Motor neuron (in vitro differentiated cells): ENCODE measurements at places on chromosomes 2 and 18.

DNA sequence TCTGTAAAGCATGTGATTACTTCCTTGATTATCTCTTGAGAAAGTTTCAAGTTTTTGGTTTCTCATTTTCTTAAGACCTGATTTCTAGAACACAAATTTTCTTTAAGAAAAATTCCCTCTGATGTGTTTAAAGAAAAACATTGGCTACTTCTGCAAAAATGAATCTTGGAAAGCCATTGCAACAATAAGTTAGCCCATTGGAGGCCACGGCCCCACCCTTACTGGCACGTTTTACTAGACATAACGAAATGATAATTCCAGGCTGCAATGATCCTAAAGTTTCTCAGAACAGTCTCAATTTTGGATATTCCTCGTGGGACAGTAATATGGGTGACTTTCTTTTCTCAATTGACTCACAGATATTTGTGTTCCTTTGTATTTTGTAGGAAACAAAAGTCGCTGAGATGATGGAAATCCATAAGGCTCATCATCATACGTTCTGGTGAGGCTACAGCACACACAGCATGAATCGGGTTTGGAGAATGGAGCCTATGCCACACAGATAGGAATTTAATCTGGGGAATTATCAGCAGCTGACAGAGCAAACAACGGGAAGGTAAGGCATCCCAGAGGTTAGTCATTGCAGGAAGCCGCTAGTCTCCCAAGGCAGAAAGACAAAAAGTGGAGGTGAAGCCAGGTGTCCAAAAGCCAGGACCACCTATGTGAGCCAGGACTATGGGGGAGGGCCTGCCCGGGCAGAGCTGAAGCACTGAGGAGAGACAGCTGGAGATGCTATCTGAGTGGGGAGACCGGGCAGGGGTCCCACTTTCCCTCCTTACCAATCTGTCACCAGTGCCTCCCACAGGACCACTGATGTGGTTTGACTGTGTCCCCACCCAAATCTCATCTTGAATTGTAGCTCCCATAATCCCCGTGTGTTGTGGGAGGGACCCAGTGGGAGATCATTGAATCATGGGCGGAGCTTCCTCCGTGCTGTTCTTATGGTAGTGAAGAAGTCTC lies 35.9 kb downstream of the SOWAHC start:
- no peak for ATAC-seq

DNA sequence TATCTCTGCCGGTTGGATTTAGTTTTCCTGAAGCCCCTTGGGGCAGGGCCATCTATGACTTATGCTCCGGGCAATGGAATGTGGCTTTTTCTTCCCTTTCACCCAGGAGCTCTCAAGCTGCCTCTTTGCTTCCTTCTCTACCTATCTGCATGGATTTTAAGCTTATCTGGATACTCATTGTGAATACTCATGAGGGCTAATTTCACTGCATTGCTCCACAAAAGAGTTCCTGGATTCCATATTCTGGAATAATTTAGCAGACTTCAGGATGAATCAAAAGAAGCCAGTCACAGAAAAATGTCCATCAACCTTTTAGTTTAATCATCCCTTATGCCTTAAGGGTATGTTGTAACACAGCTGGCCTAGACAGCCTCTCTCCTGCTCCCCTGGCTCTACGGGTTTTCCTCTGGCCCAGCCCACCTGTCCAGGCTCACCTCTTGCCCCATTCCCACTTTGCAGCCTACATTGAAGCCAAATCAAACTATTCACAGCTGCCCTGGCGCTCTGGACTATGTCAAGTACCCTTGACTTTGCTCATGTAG lies 122.8 kb upstream of the RMDN2 start:
- peak; percentile 31 for ATAC-seq

- peak; percentile 81 for ATAC-seq
These were observed 14.2 kb downstream of the PMS1 start for GRCh38 chr2:189798312-189799029.

DNA sequence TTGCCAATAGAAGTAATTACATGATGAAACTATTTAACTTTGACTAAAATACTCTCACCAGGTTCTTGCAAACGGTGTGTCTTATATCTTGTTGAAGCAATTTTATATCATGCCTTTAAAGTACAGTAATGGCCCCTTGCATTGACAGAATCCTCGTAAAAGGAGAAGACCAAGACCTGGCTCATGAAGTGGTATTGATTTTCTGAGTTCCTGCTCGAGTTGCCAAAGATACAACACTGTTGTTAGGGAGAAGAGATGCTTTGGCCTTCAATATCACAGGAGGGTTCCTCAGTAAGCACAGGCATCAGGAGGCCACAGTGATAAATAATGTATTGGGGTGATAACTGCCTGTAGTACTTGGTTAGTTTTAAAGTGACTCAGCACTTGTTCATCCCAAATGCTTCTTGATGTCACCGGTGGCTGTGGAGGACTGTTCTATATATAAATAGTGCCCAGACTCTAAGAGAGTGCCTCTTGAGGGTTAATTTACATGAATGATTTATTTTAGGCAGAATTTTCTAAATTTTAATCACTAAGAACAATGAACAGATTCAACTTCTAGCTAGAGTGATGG lies 571.7 kb upstream of the FANCL start:
- no peak for ATAC-seq

DNA sequence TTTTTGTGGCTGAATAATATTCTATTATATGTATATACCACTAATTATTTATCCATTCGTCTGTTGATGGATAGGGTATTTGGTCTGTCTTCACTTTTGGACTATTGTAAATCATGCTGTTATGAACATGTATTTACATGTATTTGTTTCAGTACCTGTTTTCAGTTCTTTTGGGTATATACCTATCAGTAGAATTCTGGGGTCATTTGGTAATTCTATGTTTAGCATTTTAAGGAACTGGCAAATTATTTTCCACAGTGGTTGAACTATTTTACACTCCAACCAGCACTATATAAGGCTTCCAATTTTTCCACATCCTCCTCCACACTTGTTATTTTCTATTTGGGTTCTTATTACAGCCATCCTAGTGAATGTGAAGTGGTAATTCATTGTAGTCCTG lies 12.4 kb upstream of the TANK start:
- no peak for ATAC-seq

DNA sequence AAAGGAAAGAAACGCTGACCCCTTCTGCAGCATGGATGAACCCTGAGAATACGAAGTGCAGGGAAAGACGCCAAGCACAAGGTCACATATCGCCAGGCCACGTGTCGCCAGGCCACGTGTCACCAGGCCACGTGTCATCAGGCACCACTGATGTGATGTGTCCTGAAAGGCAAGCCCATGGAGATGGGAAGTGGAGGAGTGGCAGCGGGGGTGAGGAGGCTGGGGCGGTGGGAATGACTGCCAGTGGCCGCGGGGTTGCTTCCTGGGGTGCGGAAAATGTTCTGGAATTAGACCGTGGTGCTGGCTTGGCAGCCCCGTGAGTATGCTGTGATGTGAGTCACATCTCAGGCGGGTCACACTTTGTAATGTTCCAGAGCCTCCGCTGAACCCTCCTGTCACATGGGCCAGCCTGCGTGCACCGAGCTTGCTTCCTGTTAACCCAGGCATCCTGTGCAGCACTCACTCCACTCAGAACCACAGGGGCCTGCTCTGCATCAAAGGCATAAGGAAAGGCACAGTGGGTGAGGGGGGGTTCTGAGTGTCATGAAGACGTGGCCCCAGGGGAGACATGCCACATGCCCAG lies 39.0 kb downstream of the SLC66A2 start:
- no peak for ATAC-seq

- ATAC-seq: no peak
These were observed 28.2 kb downstream of the ANTXR1 start for GRCh38 chr2:69041214-69041613.

- ATAC-seq: no peak
These were observed 25.4 kb downstream of the SLC66A3 start for GRCh38 chr2:11180653-11181052.

- no peak for ATAC-seq
These were observed 95.6 kb downstream of the NDUFA10 start for GRCh38 chr2:239929504-239929903.

DNA sequence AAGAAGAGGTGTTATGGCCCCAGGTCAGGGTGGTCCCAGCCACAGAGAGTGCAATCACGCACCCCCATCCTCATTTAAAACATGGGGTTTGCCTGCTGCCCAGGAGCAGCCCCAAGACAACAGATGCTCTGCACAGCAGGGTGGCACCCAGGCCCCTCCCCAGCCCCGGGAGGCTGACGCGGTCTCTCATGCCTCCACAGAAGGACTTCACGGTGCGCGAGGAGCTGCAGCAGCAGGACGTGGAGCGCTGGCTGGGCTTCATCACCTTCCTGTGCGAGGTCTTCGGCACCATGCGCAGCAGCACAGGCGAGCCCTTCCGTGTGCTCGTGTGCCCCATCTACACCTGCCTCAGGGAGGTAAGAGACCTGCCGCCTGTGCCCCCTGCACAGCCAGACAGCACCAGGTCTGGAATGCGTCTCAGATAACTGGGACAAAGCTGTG lies 133.7 kb downstream of the SMAD7 start:
- no peak for ATAC-seq

- no peak for ATAC-seq
These were observed 51.2 kb upstream of the RTN4 start for GRCh38 chr2:55101466-55101865.

GRCh38 chr2:6909431-6910385 lies 7.5 kb upstream of the RNF144A start:
- ATAC-seq: no peak

GRCh38 chr2:96485350-96485749 lies 19.8 kb downstream of the NEURL3 start:
- ATAC-seq: no peak

GRCh38 chr2:165631089-165631488 lies 161.6 kb downstream of the CSRNP3 start:
- ATAC-seq: no peak

DNA sequence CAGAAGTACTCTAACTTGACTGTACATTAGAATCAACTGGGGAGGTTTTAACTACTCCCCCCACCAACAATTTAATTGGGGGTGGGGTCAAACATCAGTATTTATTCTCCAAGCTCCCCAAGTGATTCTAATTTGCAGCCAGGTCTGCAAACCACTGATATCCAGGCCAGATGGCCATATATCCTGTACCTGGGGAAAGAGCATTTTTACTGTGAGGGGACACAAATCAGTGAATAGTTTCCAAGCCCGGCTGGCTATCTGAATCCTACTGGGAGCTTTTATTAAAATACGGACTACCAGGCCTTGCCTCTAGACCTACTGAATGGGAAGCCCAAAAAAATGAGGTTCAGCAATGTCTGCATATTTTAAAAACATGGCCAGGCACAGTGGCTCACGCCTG lies 88.5 kb downstream of the TCF4 start:
- ATAC-seq: no peak

GRCh38 chr18:55713707-55714106 lies 125.7 kb upstream of the TCF4 start:
- ATAC-seq: no peak

GRCh38 chr2:163767097-163767496 lies 31.3 kb upstream of the FIGN start:
- no peak for ATAC-seq

- no peak for ATAC-seq
These were observed 48.6 kb downstream of the XDH start for GRCh38 chr2:31365834-31366505.

- no peak for ATAC-seq
These were observed 750.0 kb upstream of the ID2 start for GRCh38 chr2:7931808-7932207.

- peak; percentile 84 for ATAC-seq
These were observed 63.4 kb downstream of the MREG start for GRCh38 chr2:215949991-215950404.

DNA sequence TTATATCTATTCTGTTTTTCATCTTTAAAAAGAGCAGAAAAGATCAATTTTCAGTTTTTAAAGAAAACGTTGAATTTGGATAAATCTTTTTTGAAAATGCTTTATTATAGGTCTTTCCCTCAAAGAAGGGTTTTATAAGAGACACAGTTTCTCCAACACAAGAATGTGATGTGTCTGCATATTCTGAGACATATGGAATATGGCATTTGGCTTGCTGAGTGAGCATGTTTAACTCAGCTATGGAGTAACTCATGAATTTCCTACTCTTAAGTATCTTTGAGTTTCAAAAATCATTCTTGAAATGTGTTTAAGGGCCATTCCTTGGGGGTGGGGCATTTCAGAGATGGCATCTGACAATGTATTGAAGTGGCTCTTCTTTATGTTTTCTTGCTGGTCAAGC lies 191.5 kb downstream of the CCDC85A start:
- no peak for ATAC-seq

- ATAC-seq: no peak
These were observed 276.7 kb downstream of the ZNF407 start for GRCh38 chr18:74874351-74874750.

DNA sequence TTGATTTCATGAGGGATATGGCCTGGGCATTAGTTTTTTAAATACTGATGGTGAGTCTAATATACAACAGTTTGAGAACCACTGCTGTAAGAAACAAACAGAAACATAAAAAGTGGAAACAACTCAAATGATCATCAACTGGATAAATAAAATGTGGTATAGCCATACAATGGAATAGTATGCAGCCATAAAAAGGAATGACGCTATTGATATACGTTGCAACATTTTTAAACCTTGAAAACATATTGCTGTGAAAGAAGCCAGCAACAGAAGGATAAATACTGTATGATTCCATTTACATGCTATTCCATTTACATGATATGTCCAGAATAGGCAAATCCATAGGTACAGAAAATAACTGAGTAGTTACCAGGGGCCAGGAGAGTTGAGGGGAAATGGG lies 6.5 kb downstream of the NFE2L2 start:
- ATAC-seq: no peak

DNA sequence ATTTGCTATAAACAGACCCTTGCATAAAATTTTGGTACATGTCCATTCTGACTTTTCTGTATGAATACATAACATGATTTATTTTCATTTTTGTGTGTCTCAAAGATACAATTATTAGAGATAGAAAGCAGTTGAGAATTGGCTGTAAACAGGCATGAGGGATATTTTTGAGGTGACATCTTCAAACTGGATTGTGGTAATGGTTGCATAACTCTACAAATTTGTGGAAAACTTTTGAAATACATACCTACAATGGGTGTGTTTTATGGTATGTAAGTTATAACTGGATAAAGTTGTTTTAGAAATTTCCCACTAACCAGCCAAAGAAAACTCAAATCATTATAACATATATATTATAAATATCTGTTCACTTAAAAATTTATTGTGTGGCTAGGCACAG lies 39.6 kb downstream of the GREB1L start:
- ATAC-seq: no peak
